ENCODE measurements at places on chromosomes 7 and 10.

DNA sequence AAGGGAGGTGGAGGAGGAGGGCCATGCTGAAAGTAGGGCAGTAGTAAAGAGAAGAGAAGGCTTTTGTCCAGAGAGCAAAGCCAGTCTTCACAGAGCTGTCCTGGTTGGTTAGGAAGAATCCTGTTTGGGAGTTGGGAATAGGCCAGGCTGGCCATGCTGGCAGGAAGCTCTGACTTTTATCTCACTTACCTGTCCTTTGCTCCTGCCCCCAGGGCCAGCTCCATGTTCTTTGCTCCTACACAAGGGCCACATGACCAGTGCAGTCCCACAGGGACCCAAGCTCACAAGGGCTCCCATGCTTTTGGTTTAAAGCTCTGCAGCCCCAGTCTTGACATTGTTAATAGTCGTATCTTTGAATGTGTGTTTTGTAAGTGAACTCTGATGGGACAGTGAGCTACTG, 161.6 kb upstream of the KMT2E start:
- H3K4me3 ChIP-seq: no peak overlapping the region
- no peak for DNase-seq
- H3K27me3 ChIP-seq: no peaks in the 10 kb centered on the region
- H3K4me1 ChIP-seq: peaks cover 8% of the 10 kb centered on the region
- H3K27ac ChIP-seq: no peak overlapping the region

DNA sequence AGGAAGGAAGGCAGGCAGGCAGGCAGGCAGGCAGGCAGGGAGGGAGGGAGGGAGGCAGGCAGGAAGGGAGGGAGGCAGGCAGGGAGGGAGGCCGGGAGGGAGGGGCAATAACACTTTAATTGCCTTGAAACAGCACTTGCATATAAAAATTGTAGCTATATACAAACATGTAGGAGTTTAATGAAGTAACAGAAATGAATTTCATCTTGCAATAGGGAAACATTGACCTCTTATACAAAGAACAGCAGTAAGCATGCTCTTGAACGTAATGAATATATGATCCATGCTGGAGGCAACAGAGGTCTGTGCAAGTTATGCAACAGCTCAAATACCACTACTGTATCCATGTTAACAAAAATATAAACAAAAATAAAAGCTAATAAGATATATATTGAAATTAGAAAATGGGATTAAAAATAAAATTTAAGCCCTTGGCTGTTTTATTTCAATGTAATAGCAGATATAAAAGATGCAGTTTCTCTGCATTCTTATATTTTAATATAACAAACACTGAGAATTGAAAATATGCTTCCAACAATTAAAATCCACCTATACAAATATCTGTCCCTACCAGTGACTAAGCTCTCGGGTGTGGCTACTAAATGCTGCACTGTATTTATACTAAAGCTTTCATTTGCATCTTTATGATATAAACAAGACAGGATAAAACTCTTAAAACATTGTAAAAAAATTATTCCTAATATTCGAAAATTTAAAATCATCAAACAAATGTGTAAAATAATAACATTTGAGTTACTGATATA, 50.3 kb downstream of the CACNA2D1 start:
- no peak overlapping the region for H3K27ac ChIP-seq
- no peak overlapping the region for H3K4me3 ChIP-seq
- no peaks in the 10 kb centered on the region for H3K36me3 ChIP-seq
- no peaks in the 10 kb centered on the region for H3K27me3 ChIP-seq
- no peaks in the 10 kb centered on the region for H3K4me1 ChIP-seq
- DNase-seq: no peak

GRCh38 chr7:147033641-147034040, 917.0 kb downstream of the CNTNAP2 start:
- no peak overlapping the region for H3K4me3 ChIP-seq
- no peak for DNase-seq
- no peaks in the 10 kb centered on the region for H3K4me1 ChIP-seq
- no peak overlapping the region for H3K27ac ChIP-seq
- peaks cover 4% of the 10 kb centered on the region for H3K27me3 ChIP-seq

GRCh38 chr7:135166338-135166990, 4.0 kb downstream of the CYREN start:
- H3K4me3 ChIP-seq: no peak overlapping the region

GRCh38 chr7:41573015-41573414, 129.9 kb downstream of the INHBA start:
- no peaks in the 10 kb centered on the region for H3K27me3 ChIP-seq
- H3K4me3 ChIP-seq: no peak overlapping the region
- no peaks in the 10 kb centered on the region for H3K36me3 ChIP-seq
- DNase-seq: no peak

DNA sequence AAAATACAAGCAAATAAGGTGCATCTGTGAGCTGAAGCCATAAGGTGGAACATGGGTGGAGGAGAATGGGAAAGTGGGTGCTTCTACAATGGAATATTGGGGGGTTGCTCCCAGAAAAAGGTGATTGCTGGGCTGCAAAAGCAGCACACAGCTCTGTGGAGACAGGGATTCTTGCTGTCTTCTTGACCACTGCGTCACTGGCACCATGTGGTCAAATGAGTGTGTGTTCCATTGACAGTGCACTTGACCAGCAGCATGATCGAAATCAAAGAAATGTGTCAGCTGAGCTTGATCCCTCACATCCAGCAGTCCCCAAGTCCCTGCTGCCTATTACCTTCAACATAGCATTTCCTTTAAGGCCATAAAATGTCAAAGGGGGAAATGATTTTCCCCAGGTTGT, 56.2 kb downstream of the GPR26 start:
- no peak for DNase-seq
- H3K36me3 ChIP-seq: no peaks in the 10 kb centered on the region
- H3K27me3 ChIP-seq: peaks cover 6% of the 10 kb centered on the region
- H3K4me1 ChIP-seq: no peaks in the 10 kb centered on the region

DNA sequence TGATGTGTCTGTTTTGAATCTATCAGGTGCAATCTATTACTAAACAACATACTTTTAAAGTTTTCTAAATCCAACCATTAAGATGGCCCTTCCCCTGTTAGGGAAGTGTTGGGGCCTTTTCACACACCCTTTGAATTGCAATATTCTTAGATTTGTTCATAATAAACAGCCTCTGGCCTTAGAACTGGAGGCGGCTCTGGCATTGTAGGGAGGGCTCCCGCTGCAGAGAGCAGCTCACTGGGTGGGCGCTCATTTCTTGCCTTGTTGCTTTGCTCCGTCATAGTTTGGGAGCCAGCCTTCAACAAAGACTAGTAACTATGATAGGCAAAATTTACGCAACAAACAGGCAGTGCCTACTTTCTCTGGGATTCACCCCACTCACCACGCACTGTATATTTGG, 4.2 kb upstream of the HOXA10 start:
- H3K27ac ChIP-seq: no peak overlapping the region
- no peak for DNase-seq
- H3K36me3 ChIP-seq: no peaks in the 10 kb centered on the region
- peaks cover 8% of the 10 kb centered on the region for H3K4me1 ChIP-seq
- no peak overlapping the region for H3K4me3 ChIP-seq

DNA sequence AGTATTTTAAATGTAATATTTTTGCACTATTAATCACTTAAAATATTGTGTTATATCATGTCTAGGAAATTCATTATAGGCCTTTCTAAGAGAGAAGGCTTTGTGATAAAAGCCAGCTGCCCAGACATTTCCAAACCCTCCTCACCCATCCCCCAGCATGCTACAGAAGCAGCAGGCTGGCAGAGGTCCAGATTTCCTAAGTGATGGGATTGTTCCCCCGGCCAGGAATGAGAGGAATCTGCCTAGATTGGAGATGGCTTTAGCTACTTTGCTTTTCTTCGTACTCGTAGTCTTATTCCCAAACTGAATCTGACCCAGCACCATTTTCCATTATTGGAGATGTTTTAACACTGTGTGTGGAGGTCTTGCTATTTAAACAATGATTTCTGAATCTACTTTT, 29.4 kb downstream of the CDK14 start:
- peak overlapping the region; percentile 3 for H3K27ac ChIP-seq
- H3K4me1 ChIP-seq: peaks cover 5% of the 10 kb centered on the region
- H3K4me3 ChIP-seq: no peak overlapping the region
- DNase-seq: no peak
- H3K36me3 ChIP-seq: no peaks in the 10 kb centered on the region

DNA sequence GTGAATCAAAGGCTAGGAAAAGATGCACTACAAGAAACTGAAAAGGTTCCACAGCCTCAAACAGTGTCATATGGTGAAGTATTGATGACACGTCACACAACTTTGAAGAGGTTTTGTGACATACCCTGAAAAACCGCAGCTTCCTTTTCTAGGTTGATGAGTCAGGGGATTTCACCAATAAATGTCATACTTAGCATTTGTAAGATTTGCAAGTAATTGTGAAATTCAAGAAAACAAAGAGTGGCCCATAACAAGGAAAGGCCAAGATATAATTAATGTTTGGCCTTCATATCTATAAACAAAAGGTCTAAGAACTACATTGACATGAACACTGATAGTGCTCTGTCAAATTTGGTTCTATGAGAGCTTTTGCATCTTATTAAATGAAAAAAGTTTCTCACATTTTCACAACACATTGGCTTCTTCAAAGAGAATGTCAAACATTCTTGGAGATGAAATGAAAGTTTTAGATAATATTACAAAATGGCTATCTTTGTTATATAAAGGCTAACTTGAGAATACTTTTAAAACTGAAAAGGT, 62.0 kb upstream of the NAMPT start:
- DNase-seq: no peak
- H3K4me1 ChIP-seq: no peaks in the 10 kb centered on the region
- no peaks in the 10 kb centered on the region for H3K27me3 ChIP-seq
- H3K4me3 ChIP-seq: no peak overlapping the region
- H3K27ac ChIP-seq: peak overlapping the region; percentile 60

Measured in liver (tissue), 10 donors.